ENCODE measurements at places on chromosomes 4 and X.

- no peak for DNase-seq
These were observed 78.7 kb downstream of the ANAPC10 start for GRCh38 chr4:145019346-145019745.

GRCh38 chr4:48156423-48156822 lies 22.4 kb upstream of the TXK start:
- no peak for DNase-seq

- DNase-seq, result no peak
These were observed 105.4 kb downstream of the ANXA3 start for GRCh38 chr4:78656968-78657445.

- no peak for DNase-seq
These were observed 73.1 kb downstream of the QRFPR start for GRCh38 chr4:121307445-121308327.

GRCh38 chr4:164027805-164028204 lies 533.3 kb downstream of the TMA16 start:
- no peak for DNase-seq

- no peak for DNase-seq
These were observed 303.5 kb upstream of the ARSJ start for GRCh38 chr4:114282937-114283336.

- DNase-seq, result no peak
These were observed 33.3 kb upstream of the SLC2A9 start for GRCh38 chr4:10054571-10055041.

DNA sequence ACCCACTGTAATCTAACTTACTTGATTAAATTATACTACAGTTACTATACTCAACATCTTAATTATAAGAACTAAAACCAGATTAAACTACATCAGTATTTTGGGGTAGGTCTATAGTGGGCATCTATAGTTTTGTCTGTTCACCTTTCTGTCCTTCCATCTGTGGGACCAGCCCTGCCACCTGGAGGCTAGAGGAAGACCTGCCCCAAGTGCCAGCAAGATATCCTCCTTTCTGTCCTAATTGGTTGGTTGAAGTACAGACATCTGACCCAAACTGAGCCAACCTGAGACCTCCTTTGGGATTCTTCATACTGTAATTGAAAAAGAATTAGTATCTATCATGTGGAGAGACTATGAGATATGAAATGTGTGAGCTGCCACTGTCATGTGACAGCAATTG lies 172.2 kb upstream of the TLL1 start:
- no peak for DNase-seq

DNA sequence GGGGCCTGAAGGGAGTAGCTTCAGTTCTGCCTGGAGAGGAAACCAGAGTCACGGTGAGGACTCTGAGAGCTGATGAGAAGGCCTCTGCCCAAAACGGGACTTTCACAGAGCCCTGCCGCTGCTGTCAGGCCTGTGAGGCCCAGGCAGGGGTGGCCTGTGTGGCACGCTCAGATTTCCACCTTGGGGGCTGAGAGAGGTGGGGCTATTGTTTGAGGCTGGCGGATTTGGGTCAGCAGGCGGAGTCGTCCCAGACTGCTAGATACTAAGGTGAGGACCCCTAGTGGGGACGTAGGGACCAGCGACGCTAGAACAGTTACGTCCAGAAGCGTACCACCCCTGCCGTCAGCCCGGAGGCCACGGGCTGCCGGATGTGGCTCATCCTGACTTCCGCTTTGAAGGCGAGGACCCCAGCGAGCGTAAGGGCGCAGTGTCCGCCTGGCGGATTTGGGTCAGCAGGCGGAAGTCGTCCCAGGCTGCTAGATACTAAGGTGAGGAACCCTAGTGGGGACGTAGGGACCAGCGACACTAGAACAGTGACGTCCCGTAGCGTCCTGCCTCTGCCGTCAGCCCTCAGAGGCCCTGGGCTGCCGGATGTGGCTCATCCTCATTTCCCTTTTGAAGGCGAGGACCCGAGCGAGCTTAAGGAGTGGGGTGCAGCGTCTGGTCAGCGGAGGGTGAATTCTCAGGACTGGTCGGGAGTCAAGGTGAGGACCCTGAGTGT lies at the start of gene MAGEB1:
TSS of gene MAGEB1 (plus strand) at position 378 of the 721 bp plus-strand sequence. CDS start 3,348 bp downstream, outside the sequence.
- DNase-seq, result no peak

DNA sequence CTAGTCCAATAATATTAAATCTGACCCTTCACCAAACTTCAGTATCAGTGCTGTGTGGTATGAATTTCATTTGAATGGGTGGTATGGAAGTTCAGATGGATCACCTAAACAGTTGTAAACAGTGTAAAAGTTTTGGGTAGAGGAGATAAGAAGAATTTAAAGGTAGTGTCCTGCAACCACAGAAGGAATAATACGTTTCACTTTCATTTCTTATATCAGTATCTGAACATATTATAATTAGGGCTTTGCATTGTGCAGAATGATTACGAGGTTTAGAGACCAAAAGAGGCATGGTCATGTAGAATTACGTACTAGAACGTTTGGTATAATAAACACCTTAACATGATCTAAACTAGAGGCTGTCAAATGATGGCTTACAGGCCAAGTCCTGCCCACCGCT lies 116.1 kb downstream of the PDLIM5 start:
- no peak for DNase-seq

- DNase-seq, result no peak
These were observed 34.7 kb downstream of the CCNI start for GRCh38 chr4:77040854-77041725.

DNA sequence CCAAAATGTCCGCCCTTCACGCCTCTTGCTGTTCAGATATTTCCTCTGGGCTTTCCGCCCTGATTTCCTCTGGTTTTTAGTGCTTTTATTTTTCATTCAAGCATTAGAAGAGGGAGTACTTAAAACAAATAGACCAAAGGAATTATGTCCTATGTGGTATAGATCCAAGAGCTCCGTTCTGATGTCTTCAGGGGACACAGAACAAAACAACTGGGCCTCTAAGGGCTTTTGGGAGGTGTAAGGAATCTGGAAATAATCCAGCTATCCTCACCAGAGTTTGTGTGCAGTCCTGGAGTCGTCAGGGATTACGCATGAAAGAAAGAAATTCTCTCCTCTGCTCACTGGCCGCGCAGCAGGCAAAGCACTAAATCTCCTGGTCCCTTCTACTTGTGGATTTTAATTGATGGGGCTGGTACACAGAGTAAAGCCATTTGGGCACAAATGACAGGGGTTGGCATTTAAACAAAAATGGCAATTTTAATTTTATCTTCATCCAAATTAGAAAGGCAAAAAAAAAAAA lies 999.2 kb downstream of the ADGRL3 start:
- no peak for DNase-seq

DNA sequence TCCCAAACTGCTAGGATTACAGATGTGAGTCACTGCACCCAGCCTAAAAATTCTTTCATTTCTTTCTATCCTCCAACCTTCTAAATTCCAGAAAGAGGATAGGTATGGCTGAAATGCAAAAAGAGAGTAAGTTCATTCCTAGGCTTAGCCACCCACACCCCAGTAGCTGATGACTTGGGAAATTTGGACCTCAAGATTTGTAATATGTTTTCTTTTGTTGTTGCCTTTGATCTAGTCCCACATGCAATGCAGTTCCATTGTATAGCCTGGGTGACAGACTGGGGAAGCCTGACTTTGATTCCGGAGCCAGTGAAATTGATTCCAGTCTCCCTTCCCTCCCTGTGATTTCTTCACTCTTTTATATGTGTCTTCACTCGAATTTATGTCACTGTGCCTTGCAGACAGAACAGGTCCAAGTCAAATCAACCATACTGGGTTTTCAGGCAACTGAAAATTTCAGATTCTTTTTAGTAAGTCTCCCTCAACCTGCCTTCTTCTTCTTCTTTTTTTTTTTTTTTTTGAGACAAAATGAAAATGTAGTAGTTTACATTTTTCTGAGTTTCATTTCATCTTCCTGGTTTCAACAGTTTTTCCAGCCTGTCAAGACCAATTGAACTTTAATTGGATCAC lies 176.2 kb upstream of the RBPJ start:
- DNase-seq, result no peak

Data from activated B cell treated with CpG ODN at 0.5 μM for 24 hours (primary cell).